Activated CD8-positive, alpha-beta memory T cell treated with anti-CD3 and anti-CD28 coated beads for 4 hours (primary cell): ENCODE measurements at places on chromosomes 3 and 15.

DNA sequence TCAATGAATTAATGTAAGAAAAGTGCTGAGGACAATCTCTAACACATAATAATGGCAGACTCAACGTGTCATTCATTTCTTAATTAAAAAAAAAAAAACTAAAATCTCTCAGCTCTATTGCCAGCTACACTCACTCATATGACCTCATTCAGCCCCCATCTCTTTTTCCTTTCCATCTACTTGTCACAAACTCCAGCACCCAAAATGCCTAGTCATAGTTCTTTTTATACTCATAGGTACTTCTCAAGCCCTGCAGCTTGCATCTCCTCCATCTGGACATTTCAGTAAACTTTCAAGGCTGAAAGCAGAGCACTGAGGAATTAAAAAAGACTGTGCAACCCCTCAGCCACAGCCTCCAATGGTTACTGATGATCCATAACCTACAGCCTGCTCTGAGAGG lies 109.8 kb downstream of the PLCH1 start:
- no peak for DNase-seq

DNA sequence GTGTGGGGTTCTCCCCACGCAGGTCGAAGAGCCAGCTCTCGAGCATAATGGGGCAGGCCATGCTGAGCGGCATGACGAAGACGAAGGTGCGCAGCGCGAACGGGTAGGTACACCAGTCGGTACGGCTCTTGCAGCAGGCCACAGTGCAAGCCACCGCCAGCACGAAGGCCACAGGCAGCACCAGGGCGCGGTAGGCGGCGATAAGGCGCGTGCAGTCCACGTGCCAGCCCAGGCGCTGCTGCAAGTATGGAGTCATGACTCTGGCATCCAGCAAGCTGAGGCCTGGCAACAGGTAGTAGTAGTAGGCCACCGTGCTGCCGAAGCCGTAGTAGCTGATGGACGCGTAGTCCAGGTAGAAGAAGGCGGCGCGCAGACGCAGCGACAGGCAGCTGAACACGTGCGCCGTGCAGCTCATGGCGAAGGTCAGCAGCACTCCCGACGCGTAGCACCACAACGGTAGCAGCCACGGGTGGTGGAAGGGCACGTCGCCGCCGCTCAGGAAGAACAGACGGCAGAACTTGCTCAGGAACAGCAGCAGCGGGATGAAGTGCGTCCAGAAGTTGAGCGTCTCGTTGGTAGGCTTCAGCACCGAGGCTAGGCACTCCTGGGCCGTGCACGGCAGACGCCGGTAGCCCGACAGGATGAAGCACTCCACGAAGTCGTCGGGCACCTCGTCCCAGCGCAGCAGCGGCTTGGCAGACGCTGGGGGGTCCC lies 797 bp downstream of the PAQR9 start:
- DNase-seq = no peak

GRCh38 chr3:123256256-123256655 lies 54.5 kb downstream of the SEC22A start:
- DNase-seq = no peak

DNA sequence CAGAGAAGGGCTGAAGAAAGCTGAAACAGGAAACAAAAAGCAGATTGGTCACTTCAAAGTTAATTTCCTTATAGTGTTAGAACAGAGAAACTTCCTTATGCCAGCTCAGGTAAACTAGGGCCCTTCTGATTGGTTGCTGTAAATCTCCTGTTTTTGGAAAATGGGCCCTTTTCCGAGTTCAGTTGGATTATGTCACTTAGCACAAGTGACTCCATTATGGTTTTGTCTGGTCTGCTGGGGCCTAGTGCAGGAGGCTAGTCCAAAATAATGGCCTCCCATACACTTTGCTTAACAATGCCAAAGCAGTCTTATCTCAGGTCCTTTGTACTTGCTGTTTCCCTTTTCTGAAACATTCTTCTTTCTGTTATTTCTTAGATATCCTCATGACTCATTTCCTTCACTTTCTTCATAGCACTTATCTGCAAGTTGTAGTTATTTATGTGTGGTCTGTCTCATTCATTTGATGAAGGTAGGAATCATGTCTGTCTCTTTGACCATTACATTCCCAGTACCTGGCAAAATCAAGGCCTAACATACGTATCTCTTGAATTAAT lies 7.7 kb upstream of the DCP1A start:
- DNase-seq = no peak

- no peak for DNase-seq
These were observed 193.7 kb upstream of the CFAP20DC start for GRCh38 chr3:59243476-59243875.

GRCh38 chr15:38474155-38474757 lies 20.3 kb downstream of the FAM98B start:
- DNase-seq = peak; percentile 10

DNA sequence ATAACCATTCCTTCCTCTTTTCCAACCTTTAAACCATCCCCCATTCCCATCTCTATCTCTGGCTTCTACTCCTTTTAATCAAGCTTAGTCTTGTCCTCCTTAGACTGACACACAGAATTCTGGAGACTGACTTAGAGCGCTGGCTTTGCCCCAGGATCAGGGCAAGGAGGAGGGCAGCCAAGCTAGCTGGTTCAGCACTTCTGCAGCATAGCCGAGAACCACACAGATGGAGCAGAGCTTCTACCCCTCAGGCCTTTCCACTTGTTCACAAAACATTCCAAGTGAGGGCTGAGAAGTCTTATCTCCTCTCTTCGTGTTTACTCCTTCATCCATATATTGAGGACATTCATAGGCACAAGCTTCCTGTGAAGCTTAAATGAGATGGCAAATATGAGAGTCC lies 246.5 kb upstream of the PEX5L start:
- no peak for DNase-seq

DNA sequence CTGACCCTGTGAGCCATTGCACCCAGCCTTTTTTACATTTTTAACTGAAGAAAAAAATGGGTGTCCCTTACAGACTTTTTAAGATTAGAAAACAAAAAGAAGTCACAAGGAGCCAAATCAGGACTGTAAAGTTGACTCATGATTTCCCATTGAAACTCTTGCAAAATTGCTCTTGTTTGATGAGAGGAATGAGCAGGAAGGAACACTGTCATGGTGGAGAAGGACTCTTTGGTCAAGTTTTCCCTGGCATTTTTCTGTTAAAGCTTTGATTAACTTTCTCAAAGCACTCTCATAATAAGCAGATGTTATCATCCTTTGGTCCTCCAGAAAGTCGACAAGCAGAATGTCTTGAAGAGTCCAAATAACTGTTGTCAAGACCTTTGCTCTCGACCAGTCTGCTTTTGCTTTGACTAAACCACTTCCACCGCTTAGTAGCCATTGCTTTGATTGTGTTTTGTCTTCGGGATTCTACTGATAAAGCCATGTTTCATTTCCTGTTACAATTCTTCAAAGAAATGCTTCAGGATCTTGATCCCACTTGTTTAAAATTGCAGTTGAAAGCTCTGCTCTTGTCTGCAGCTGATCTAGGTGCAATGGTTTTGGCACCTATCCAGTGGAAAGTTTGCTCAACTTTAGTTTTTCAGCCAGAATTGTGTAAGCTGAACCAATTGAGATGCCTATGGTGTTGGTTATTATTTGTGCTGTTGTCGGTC lies 369.4 kb downstream of the MAGI1 start:
- no peak for DNase-seq

- DNase-seq = no peak
These were observed 767.3 kb downstream of the GBE1 start for GRCh38 chr3:80994085-80994665.

- DNase-seq = no peak
These were observed 168.7 kb downstream of the PPM1L start for GRCh38 chr3:160924776-160925175.

- no peak for DNase-seq
These were observed 34.5 kb downstream of the ANO10 start for GRCh38 chr3:43587303-43587702.

- no peak for DNase-seq
These were observed 6.1 kb downstream of the SECISBP2L start for GRCh38 chr15:49040151-49040550.

- DNase-seq = no peak
These were observed 123.1 kb downstream of the CHCHD6 start for GRCh38 chr3:126827121-126827520.

DNA sequence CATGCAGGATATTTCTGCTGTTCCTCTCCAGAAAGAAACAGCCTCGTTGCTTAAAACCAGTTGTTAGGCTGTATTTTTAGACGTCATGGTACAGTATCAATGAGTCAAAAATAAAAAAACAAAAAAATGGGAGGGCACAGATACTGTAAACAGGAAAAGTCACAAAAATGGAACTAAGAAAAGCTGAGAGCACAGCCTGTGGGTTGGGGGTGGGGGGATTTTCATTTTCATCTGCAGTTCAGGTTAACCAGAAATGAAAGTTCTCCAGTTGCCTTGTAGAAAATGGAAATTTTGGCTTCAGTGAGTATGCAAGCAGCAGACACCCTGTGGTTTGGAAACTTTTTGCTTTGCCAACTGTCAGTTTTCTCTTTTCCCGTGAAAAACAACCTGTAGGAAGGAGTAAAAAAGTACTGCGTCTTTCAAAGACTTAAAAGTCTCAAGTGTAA lies 59.0 kb downstream of the FRMD4B start:
- no peak for DNase-seq

GRCh38 chr15:71811036-71811736 lies 832 bp downstream of the NR2E3 start:
- no peak for DNase-seq

GRCh38 chr3:105187344-105187743 lies 179.4 kb upstream of the ALCAM start:
- DNase-seq = no peak

- no peak for DNase-seq
These were observed 6.9 kb upstream of the MST1R start for GRCh38 chr3:49910409-49911123.

DNA sequence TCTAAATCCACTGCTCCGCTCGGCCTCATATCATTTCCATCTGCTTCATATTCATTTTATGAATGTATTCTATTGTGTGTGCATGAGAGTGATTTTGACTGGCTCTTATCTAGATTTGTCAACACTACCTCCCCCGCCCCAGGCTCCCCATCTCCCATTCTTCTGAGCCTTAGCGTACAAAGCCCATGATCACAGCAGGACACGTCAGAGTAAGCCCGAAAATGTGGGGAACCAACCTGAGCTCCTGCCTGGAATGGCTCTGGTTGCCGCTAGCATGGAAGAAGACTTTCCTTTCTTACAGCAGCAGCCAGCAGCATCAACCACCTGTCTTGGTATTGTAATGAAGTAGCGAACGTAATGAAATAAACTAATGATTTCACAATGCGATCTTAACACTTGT lies 61.4 kb downstream of the GABRB3 start:
- DNase-seq = no peak

DNA sequence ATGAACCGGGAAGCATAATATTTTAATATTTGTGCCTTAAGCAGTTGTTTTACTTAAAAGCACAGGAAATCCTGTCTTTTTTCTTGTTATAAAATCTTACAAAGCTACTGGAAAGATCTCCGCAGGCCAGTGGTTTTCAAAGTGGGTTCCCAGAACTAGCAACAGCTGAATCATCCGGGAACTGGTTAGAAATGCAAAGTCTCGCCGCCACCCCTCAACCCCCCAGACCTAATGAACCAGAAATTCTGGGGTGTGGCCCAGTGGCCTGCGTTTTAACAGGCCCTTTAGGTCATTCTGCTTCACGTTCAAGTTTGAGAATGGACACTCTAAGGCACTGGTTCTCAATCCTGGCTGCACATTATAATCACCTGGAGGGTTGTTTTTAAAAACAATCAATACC lies 74.7 kb downstream of the PDZRN3 start:
- DNase-seq = no peak

GRCh38 chr3:128648940-128649663 lies 1.5 kb downstream of the RPN1 start:
- DNase-seq = no peak

GRCh38 chr3:194097141-194097882 lies 38.6 kb upstream of the HES1 start:
- DNase-seq = no peak

DNA sequence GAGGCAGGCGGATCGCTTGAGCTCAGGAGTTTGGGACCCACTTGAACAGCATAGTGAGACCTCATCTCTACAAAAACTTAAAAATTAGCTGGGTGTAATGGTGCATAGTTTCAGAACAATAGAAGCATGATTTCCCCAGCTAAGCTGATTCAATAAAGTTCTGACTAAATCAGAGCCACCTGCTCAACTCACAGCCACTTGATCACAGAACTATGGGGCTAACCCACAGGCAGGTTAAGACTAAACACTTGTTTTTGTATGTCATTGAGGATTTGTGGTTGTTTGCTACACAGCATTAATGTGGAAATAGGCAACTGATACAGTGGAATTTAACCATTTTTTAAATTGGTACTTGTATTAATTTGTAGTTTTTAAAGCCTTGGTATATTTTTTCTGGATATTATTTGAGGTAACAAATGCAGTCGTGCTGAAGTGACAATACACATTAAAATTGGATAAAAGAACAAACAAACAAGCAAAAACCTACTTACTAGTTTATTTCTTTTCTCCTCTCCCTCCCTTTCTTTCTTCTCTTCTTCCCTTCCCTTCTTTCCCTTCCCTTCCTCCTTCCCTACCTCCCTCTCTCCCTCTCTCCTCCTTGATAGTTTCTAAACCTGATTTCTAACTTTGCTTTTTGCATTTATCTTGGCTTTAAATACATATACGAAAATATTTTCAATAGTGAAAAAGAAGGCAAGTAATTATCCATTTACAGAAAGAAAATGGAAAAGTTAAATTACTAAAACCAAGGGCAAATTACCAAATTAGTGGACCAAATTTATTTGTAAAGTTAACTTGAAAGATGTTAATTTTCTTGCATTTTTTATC lies 32.1 kb downstream of the OXSM start:
- DNase-seq = no peak

- no peak for DNase-seq
These were observed 59.4 kb downstream of the SLC6A6 start for GRCh38 chr3:14461748-14462324.

- DNase-seq = no peak
These were observed 8.2 kb downstream of the ZIC4 start for GRCh38 chr3:147397875-147398812.

- DNase-seq = no peak
These were observed 36.4 kb downstream of the SEMA3G start for GRCh38 chr3:52408466-52408865.

- DNase-seq = no peak
These were observed 42.0 kb upstream of the ATP10A start for GRCh38 chr15:25905140-25905539.

- no peak for DNase-seq
These were observed 42.6 kb downstream of the PXK start for GRCh38 chr3:58375254-58375653.

DNA sequence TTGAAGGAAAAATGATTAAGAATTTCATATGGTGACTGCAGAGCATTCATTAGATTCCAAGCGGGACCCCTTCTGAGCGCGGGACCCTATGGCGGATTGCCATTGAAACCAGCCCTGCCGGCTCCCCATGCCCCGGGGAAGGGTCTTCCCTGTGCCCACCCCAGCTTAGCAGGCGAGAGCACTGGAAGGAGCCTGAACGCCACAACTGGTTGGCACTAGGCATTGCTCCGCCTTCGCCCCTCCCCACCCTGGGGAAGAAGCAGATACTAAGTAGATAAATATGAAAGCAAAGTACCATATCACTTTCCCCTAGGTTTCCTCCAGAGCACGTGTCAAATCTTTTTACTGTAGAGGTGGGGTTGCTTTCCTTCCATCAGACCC lies 70.7 kb downstream of the CYP19A1 start:
- no peak for DNase-seq
